HS-5 (cell line): ENCODE measurements at places on chromosomes 3 and 15.

DNA sequence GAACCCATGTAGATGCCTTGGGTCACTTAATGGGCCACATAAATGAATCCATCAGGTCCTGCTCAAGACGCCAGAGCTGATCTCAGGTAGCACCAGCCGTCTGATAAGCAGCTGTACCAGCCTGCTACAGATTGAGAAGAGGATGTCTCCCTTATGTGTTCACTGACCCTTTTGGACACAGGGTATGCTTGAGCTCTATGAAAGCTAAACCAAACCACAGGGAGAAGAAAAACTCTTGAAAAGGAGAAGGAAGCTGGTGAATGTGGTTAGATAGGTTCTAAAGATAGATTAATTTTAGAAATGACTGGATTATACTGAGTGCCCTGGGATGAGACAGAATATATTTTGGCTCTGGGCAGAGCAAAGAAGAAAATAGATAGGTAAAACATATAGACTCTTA lies 187.5 kb downstream of the SPATA16 start:
- no peak for DNase-seq

GRCh38 chr3:18529631-18530030 lies 104.5 kb upstream of the SATB1 start:
- no peak for DNase-seq

- DNase-seq: no peak
Measured at GRCh38 chr15:75948761-75949296, 45.2 kb downstream of the FBXO22 start.

- DNase-seq: no peak
Measured at GRCh38 chr15:70627734-70628548, 135.4 kb downstream of the UACA start.

DNA sequence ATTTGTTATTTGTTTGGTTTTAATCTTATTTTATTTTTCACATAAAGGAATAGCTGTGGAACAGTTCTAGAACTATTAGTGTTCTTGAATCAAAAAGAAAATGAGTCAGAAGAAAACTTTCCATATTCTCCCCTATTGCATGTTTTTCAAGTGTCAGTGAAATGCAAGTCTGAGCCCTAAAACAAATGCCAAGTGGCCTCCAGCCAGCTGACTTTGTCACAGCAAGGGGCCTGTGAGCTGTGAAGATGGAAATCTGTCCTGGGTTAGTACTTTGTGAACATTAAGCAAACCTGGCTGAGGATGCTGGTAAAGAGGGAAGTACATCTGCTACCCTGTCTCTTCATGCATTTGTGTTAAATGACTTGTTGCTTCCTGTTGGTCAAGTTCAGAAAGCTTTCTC lies 14.2 kb downstream of the LRRC49 start:
- no peak for DNase-seq

GRCh38 chr3:94009608-94010007 lies 18.8 kb downstream of the STX19 start:
- DNase-seq: no peak

- DNase-seq: no peak
Measured at GRCh38 chr15:45991863-45992262, 357.0 kb downstream of the SQOR start.

DNA sequence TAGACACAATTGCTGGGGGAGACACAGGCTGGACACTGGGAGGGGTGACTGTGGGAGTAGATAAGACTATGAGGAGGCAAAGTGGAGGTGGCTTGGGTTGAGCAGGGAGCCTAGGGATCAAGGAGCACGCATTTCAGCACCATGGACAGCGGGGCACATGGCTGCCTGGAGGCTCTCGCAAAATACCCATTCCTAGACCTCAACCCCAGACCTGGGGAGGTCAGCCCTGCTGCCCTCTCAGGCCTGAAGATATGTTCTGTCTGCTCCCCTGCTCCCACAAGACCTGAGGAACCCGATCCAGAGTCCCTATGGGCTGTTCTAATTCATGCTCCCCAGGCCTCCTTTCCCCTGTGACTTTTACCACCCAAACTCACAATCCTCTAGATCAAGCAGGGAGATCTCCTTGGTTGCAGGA lies 16.0 kb upstream of the CPEB1 start:
- DNase-seq: no peak

- DNase-seq: no peak
Measured at GRCh38 chr15:34804113-34804512, 8.8 kb upstream of the ACTC1 start.

DNA sequence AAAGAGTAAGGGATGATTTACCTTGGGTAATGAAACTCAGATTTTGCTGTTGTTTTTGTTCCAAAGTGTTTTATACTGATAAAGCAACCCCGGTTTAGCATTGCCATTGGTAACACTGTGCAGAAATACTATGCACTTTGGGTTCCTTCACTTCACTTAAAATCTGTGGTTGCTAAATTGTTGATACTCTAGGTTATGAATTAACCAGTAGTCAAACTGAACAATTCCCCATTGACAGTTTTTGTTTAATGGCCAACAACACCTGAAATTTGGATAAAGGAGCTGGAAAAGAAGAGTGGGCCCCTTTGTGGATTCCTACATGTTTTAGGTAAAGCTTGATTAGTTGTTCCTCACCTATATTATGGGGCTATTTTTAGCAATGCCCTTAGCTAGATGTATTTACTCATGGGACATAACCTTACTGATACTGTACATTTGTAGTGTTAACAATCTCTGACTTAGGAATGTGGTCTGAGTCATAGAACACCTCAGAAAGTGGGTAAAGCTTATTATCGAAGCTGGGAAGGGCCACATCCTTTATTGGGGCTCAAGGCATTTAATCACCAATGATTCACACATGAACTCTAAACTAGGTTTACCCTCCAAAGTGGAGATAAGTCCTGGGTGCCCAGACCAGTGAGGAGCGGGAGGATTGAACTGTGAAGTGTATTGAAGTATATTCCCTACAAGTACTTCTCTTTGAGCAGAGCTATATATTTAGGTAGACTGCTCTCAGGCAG lies 29.5 kb upstream of the THRB start:
- DNase-seq: no peak

GRCh38 chr3:168514252-168514651 lies 418.5 kb upstream of the GOLIM4 start:
- no peak for DNase-seq

DNA sequence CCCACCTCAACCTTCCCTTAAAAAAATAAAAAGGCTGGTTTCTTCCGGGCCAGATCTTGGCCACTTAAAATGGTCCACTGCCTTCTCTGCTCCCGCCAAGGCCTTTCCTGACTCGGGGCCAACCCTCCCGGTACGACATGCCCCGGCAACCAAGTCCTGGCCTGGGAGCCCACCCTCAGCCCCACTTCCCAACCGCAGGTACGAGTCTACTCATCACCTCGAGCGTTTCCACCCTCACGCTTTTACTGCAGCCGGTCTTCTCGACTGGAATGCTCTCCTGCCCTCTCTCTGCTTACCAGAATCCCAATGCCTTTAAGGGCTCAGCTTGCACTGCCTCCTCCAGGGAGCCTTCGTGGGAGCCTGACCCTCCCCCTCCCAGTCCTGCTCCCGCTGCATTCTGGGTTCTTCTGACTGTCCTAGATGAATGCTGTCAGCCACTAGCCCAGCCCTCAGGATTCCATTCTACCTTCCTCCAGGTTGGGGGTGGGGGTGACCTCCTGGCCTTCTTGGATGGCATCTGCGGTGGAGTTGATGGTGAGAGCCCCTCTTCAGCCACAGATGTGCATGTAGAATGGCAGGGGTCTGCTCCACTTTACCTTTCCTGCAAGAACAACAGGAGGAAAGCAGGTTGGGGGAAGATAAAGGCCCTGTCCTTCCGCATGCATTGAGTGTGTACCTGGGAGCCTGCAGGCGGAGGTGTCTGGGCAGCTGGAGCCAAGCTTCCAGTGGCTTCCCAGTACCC lies 1.1 kb upstream of the CSRNP1 start:
- no peak for DNase-seq

- no peak for DNase-seq
Measured at GRCh38 chr15:87959080-87959479, 297.5 kb downstream of the NTRK3 start.

- DNase-seq: peak; percentile 74
Measured at GRCh38 chr3:115518100-115518852, 105.0 kb upstream of the GAP43 start.

DNA sequence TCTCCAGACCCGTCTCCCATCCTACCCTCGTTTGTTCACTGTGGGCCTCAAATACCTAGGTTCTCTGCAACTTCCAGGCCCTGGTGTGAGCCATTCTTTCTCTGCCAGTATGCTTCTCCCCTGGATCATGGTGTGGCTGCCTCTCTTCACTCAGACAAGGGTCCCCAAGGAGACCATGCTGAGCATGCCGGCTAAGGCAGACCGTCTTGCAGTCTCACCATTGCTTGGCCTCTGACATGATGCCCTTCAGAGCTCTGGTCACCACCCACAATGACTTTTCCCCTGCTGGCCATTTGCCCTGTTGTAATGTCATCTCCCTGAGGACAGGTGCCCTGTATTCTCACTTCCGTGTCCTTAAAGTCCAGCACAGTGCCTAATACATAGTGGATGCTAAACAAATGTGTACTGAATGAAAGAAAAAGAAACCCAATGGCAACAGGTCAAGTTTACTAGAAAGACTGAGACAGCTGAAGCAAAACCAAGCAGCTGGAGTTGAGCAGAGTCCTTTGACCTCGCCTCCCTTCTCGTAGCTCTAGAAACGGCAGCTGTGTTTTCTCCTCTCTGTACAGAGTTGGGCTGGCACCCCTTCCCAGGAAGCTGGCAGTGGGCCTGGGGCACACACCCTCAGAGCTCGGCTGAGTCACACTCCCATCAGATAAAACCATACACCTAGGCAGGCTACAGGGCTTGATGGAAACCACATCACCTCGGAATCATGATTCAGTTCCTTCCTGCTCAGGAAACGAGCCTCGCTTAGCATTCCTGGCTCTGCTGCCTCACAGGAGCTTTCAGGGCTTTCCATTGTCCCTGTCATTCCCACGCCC lies 8.6 kb downstream of the TLR9 start:
- no peak for DNase-seq

DNA sequence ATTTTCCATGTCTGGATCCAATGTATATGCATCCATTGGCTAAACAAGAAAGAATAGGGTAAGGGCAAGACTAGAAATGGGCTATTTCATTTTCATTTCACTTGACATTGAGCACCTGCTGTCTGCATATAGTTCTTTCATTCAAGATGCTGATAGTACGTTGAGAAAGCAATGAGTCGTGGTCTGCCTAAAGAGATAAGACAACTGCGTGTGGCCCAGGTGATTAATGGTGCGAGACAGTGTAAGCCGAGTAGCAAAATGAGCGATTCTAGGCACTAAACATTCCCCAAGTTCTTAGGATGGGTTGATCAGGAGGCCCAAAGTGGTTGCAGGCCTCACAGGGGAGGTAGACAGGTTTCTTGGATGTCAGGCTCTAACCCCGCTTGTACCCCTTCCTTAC lies 235.4 kb downstream of the PDCD6IP start:
- no peak for DNase-seq

GRCh38 chr3:53936347-53936746 lies 44.7 kb upstream of the SELENOK start:
- no peak for DNase-seq

DNA sequence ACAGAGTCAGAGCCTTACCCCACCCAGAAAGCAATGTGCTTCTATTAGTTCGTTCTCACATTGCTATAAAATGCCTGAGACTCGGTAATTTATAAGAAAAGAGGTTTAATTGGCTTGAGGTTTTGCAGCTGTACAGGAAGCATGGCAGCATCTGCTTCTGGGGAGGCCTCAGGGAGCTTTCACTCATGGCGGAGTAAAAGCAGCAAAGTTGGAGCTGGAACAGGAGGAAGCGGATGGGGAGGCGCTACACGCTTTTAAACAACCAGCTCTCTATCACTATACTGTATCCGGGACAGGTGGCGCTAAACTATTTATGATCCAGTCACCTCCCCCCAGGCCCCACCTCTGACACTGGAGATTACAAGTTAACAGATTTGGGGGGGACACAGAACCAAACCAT lies 176.3 kb upstream of the BHLHE40 start:
- DNase-seq: no peak

DNA sequence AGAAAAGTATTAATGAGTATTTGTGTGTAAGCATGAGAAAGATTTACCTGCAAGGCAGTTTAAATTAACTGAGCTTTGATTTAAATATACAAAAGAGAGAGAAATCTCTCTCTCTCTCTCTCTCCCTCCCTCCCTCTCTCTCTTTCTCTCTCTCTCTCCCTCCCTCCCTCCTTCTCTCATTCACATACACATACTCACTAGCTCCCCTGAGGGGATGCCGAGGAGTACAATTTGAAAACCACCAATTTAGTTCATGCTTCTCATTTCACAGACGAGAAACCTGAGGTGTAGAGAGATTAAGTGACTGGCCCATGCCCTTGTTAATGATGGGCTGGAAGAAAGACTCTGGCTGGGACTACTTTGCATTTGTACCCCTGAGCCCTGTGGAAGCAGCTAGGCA lies 59.4 kb downstream of the MECOM start:
- no peak for DNase-seq

- no peak for DNase-seq
Measured at GRCh38 chr3:46553154-46553553, 12.9 kb downstream of the LRRC2 start.

DNA sequence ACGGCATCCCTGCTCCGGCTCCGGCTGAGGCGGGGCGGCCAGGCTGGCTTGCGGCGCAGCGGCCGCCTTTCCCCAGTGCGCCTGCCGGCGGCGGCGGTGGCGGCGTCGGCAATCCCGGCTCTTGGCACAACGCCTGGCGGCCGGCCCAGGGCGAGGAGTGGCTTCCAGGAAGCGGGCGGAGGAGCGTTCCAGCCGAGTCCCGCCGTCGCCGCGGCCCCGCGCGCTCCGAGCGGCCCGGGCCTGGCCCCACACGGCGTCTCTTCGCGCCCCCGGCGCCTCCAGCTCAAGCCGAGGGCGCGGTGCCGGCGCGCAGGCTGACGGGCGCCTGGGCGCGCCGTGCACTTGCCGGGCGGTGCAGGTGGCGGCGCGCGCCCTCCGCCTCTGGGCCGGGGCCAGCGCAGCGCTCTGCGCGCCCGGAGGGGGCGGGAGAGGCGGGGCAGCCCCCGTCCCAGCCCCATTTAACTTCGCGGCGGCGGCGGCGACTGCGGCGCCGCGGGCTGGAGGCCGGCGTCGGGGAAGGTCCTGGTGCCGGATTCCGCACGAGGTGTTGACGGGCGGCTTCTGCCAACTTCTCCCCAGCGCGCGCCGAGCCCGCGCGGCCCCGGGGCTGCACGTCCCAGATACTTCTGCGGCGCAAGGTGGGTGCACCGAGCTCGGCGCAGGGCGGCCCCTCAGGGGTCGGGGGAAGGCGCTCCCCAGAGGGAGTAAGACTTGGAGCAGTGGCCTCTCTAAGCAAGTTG lies at the start of gene ADAMTSL3:
TSS of gene ADAMTSL3 (plus strand) at position 485 of the 740 bp plus-strand sequence. CDS start 1,639 bp downstream, outside the sequence.
- no peak for DNase-seq
